ENCODE measurements at places on chromosomes 6 and 20. TPM values are rescaled to one million over a fixed set of nuclear protein-coding genes. Genes with fewer than 3 reads are reported as not detected.

Gene RPS10
- 2,695 TPM for total RNA-seq

Gene TRIM15
- total RNA-seq: not detected

Gene DDX39B
- total RNA-seq: 399 TPM

Gene PGC
- total RNA-seq: not detected

Gene PANK2
- total RNA-seq: 66.3 TPM

GRCh38 chr6:157956171-157956730 is 25.4 kb upstream of the SYNJ2 start:
- no peaks in the 10 kb centered on the region for H3K4me1 ChIP-seq
- H3K36me3 ChIP-seq: no peaks in the 10 kb centered on the region
- H3K27ac ChIP-seq: no peak overlapping the region
- DNase-seq: no peak

- H3K4me3 ChIP-seq: no peak overlapping the region
- peak overlapping the region; percentile 61 for H3K27ac ChIP-seq
- H3K4me1 ChIP-seq: peaks cover 30% of the 10 kb centered on the region
- H3K36me3 ChIP-seq: no peaks in the 10 kb centered on the region
- no peak for DNase-seq
Observed at GRCh38 chr6:129104560-129104959, 221.6 kb downstream of the LAMA2 start.

DNA sequence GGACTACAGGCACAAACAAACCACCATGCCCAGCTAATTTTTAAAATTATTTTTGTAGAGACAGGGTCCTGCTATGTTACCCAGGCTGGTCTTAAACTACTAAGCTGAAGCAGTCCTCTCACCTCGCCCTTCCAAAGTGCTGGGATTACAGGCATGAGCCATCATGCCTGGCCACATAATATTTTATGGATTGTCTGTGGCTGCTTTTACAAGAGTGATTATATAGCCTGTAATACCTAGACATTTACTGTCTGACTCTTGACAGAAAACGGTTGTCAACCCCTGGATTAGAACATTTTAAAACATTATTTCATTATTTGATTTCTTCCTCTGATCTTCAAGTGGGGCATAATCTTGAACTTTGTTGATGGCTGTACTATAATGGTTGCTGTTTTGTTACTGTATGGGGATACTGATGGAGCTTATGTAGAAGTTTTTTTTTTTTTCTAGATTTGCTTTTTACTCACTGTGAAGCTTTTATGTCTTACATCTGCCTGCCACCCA is 14.3 kb downstream of the PARD6B start:
- no peak overlapping the region for H3K4me3 ChIP-seq
- no peak overlapping the region for H3K27ac ChIP-seq
- no peaks in the 10 kb centered on the region for H3K27me3 ChIP-seq
- no peak for DNase-seq
- peaks cover 53% of the 10 kb centered on the region for H3K4me1 ChIP-seq
- no peaks in the 10 kb centered on the region for H3K36me3 ChIP-seq

GRCh38 chr20:7207186-7207798 is 439.8 kb downstream of the BMP2 start:
- no peak overlapping the region for H3K4me3 ChIP-seq
- no peak for DNase-seq
- no peaks in the 10 kb centered on the region for H3K27me3 ChIP-seq
- H3K4me1 ChIP-seq: no peaks in the 10 kb centered on the region

DNA sequence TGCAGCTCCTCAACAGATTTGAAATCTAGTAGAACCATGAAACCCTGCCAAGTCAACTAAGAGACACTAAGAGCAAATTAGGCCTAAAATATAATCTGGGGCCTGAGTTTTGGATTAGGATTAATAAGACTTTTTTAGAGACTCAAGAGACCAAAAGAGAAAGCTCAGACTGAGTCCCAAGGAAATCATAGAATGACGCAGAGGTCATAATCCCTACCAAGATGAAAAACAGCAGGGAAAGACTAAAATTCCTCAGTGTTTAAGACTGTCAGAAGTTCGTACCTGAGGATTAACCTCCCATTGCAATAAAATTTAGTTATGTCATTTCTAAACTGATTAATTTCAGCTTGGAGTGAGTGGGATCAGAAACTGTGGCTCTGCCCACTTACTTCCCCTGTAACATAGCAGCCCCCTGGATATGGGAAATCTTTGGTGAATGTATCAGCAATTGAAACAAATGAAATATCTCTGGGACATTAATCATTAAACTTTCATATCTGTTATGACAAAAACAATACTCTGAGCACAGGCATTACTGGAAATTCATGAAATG is 200.3 kb downstream of the EDN1 start:
- H3K27ac ChIP-seq: peak overlapping the region; percentile 90
- DNase-seq: no peak
- no peaks in the 10 kb centered on the region for H3K36me3 ChIP-seq
- no peaks in the 10 kb centered on the region for H3K27me3 ChIP-seq
- H3K4me1 ChIP-seq: peaks cover 29% of the 10 kb centered on the region

- DNase-seq: no peak
- H3K36me3 ChIP-seq: no peaks in the 10 kb centered on the region
- H3K27ac ChIP-seq: no peak overlapping the region
- H3K4me3 ChIP-seq: no peak overlapping the region
Observed at GRCh38 chr20:18223409-18223808, 64.9 kb upstream of the ZNF133 start.

DNA sequence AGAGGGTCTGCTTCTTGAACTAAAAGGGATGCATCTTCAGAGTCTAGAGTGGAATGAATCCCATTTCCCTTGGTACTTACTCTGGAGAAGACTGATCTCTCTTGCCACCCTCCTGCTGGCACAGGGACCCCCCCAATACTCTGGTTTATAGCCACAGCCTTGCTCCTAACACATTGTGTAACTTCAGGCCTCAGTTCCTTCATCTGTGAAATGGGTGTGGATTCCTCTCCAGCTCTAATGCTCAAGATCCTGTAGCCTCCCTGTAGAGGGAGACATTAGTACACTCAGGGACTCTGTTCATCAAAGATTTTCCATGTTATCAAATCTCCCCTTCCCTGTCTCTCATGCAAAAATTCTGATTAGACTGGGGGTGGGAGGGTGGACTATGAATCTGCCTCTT is 315.7 kb upstream of the MOCS1 start:
- no peaks in the 10 kb centered on the region for H3K27me3 ChIP-seq
- H3K36me3 ChIP-seq: no peaks in the 10 kb centered on the region
- no peak overlapping the region for H3K27ac ChIP-seq
- no peak overlapping the region for H3K4me3 ChIP-seq
- no peaks in the 10 kb centered on the region for H3K4me1 ChIP-seq
- DNase-seq: no peak

DNA sequence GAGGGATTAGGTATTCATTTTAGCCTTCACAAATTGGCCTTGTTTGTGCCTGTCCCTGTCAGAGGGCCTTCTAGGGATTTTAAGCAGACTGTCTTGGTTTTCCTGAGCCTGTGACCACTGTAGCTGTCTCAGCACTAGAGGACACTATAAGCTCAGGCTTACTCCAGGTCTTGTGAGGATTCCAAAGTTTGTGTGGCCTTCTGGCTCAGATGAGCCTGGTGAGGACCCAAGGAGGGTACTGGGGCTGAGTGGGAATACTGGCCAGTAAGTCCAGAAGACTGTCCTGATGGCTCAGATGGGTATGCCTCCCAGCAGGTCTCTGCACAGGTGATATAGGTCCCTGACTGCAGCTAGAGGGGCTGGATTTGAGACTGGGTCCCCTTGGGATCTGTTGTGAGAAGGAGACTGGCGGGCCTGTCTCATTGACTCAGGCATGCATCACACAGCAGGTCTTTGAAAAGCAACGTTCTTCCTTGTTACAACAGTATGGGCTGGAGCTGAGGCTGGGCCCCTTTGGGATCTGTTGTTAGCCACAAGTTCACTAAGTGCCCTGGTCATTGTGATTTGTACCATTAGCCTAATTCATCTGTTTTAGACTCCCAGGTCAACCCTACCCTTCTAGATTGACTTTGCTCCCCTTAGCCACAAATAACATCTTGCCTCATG is 26.3 kb upstream of the TFB1M start:
- H3K4me3 ChIP-seq: no peak overlapping the region
- no peak overlapping the region for H3K27ac ChIP-seq
- no peaks in the 10 kb centered on the region for H3K36me3 ChIP-seq
- H3K4me1 ChIP-seq: no peaks in the 10 kb centered on the region
- DNase-seq: no peak
- H3K27me3 ChIP-seq: no peaks in the 10 kb centered on the region

DNA sequence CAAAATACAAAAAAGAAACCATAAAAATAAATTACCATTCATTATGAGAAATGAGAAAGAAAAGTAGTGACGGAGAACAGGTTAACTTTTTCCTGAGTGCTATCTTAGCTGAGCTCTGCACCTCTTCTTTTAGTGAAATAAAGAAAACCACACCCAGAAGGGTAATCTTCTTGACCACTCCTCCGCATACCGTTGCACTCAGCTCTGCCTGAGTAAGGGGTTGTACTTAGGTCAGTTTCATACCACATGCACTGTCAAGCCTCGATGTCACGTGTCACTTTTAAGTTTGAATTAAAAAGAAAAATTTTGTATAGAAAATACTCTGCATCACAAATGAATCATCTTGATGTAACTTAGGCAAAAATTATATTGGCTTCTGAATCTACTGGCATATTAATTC is 2.8 kb downstream of the EZR start:
- peaks cover 38% of the 10 kb centered on the region for H3K4me1 ChIP-seq
- no peak overlapping the region for H3K4me3 ChIP-seq
- peaks cover 69% of the 10 kb centered on the region for H3K36me3 ChIP-seq
- no peak for DNase-seq
- no peak overlapping the region for H3K27ac ChIP-seq

- no peaks in the 10 kb centered on the region for H3K4me1 ChIP-seq
- H3K36me3 ChIP-seq: no peaks in the 10 kb centered on the region
- H3K27me3 ChIP-seq: no peaks in the 10 kb centered on the region
- no peak overlapping the region for H3K4me3 ChIP-seq
- no peak for DNase-seq
Observed at GRCh38 chr6:139187489-139187888, 52.6 kb downstream of the HECA start.

DNA sequence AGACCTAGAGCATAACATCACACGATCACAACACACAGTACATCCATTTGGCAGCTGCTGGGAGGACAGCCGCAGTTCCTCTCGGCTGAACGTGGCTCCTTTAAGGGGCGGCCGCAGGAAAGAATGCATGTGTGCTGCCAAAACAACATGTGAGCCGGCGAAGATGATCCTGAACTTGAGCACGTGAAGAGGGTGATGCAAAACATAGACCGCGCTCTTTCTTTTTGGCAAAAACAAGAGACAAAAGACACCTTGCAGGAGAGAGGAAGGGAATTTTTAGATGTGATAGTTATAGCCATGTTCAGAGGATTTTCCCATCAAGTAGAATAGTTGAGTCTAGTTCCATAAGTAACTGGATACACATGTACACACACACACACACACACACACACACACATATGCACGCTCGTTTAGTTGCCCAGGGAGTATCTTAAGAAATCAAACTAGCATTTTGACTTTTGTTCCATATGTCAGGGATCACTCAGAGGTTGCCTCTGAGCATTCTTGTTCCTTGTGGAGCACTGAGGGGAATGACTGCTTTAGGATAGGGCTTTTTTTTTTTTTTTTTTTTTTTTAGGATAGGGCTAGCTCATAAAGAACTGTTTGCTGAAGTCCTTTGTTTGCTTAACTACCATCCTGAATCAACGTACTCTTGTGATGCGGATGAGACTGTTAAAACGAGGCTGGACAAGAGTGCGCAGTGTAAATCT is 21.7 kb upstream of the RANBP9 start:
- peaks cover 9% of the 10 kb centered on the region for H3K4me1 ChIP-seq
- H3K4me3 ChIP-seq: peak overlapping the region; percentile 15
- H3K27me3 ChIP-seq: no peaks in the 10 kb centered on the region
- no peak for DNase-seq
- no peaks in the 10 kb centered on the region for H3K36me3 ChIP-seq

GRCh38 chr6:98929498-98930060 is 18.2 kb downstream of the FBXL4 start:
- no peaks in the 10 kb centered on the region for H3K4me1 ChIP-seq
- no peak overlapping the region for H3K4me3 ChIP-seq
- H3K27ac ChIP-seq: no peak overlapping the region
- H3K27me3 ChIP-seq: no peaks in the 10 kb centered on the region
- H3K36me3 ChIP-seq: peaks cover 5% of the 10 kb centered on the region

GRCh38 chr6:80197474-80197873 is 91.0 kb downstream of the BCKDHB start:
- no peaks in the 10 kb centered on the region for H3K36me3 ChIP-seq
- no peak overlapping the region for H3K4me3 ChIP-seq
- H3K4me1 ChIP-seq: no peaks in the 10 kb centered on the region

DNA sequence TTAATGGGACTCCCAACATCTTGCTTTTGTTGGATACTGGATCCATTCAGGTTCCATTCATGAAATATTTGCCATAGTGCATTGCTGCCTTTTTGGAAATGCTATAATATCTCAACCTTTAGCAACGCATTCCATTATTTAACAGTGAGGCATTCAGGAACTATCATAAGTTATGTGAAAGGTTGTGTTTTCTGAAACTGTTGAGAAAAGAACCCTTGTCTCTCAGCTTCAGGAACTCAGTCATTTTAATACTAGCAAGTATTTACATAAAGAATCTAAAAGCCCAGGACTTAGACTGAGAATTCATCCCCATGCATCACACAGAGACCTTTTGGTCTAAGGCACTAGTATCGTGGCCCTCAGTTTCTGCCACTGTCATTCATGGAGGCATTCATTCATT is 24.9 kb upstream of the SASH1 start:
- no peaks in the 10 kb centered on the region for H3K36me3 ChIP-seq
- peak; percentile 64 for DNase-seq
- peaks cover 14% of the 10 kb centered on the region for H3K4me1 ChIP-seq
- H3K27me3 ChIP-seq: no peaks in the 10 kb centered on the region

GRCh38 chr6:2503816-2504494 is 246.8 kb downstream of the MYLK4 start:
- H3K36me3 ChIP-seq: no peaks in the 10 kb centered on the region
- no peak overlapping the region for H3K27ac ChIP-seq
- DNase-seq: no peak
- H3K27me3 ChIP-seq: no peaks in the 10 kb centered on the region

GRCh38 chr6:33702345-33702977 is 9.0 kb downstream of the UQCC2 start:
- DNase-seq: no peak
- peaks cover 50% of the 10 kb centered on the region for H3K36me3 ChIP-seq
- H3K4me3 ChIP-seq: no peak overlapping the region
- H3K4me1 ChIP-seq: peaks cover under 1% of the 10 kb centered on the region
- no peak overlapping the region for H3K27ac ChIP-seq
- H3K27me3 ChIP-seq: no peaks in the 10 kb centered on the region

GRCh38 chr6:157614026-157614568 is 208.9 kb upstream of the SNX9 start:
- no peak overlapping the region for H3K27ac ChIP-seq
- peaks cover 29% of the 10 kb centered on the region for H3K4me1 ChIP-seq
- DNase-seq: no peak

- H3K36me3 ChIP-seq: peaks cover 40% of the 10 kb centered on the region
- H3K27ac ChIP-seq: no peak overlapping the region
- no peaks in the 10 kb centered on the region for H3K4me1 ChIP-seq
- no peak for DNase-seq
Observed at GRCh38 chr20:34037121-34037520, 43.4 kb downstream of the RALY start.

GRCh38 chr20:18571009-18571408 is 3.8 kb downstream of the SMIM26 start:
- H3K4me3 ChIP-seq: no peak overlapping the region
- H3K27ac ChIP-seq: no peak overlapping the region
- no peaks in the 10 kb centered on the region for H3K27me3 ChIP-seq
- no peak for DNase-seq

Data from SJSA1 (cell line).